ENCODE measurements at places on chromosomes 5 and 9.
A peak's percentile ranks its signal among the peaks of the same experiment; 100 is the strongest.

- DNase-seq: no peak
Observed at GRCh38 chr5:104708027-104708426, 1145.4 kb upstream of the NUDT12 start.

DNA sequence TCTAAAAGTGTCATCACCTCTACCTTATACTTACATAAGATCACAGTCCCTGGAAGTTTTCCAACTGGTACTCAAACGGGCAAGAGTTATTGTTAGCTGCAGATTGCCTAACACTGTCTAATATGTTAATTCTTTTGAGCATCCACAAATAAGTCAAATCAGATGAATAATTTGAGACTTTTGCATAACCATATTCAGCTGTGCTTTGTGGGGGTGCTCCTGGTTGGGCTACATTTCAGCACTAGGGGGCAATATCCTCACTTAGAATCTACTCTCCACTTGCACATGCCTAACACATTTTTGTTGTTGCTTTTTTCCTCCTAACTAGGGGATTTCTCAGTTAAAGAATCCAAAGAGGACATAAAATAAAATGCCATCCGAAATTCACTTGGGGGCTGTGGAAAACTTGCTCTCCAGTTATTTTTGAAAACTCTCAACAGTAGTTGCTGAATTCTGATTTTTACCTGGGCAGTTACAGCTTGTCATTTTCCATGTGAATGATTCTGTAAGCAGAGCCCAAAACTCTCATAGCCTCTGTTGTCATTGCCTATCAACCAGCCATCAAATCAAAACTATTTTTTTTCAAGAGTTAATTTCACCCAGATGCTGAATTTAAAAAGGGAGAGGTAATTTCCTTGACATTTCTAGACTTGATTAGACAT is 71.5 kb downstream of the TRIM36 start:
- peak; percentile 21 for DNase-seq

DNA sequence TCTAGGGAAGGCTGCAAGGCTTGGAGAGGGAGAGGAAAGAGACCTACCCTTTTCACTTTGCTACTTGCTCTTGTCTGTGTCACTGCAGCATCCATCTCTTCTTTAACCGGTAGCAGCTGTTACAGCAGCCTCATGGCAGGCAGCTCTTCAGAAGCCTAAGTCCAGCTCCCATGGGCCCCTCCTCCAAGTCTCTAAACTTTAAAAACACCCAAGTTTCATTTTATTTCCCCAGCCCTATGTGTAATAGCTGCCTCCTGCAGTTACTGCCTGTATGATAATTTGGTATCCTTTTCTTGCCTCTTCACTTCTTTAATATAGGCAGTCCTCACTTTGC is 313.1 kb upstream of the PIK3R1 start:
- no peak for DNase-seq

GRCh38 chr5:166962461-166962860 is 1329.0 kb upstream of the WWC1 start:
- no peak for DNase-seq

DNA sequence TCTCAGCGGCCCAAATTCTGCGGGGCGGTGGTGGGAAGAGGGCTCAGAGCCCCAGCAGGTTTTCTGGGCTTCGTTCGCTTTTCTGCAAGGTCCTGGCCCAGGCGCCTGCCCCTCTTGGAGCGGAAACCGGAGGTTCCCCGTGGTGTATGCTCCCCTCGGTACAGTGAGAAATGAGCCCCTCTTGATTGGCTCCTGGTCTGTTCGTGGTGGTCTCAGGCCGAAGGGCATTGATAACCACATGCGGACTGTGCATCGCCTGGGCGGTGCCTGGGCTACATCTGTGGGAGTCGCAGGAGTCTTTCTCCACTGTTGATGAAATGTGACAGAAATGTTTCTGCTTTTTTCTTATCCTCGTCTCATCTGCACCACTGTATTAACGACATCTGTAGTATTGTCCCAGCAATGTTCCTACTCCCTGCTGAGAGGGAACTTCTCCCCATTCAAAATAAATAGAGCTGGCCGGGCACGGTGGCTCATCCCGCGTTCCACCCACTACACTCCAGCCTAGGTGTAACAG is 682 bp downstream of the MAN1B1 start:
- no peak for DNase-seq

GRCh38 chr5:14483504-14484157 is 98.0 kb upstream of the OTULINL start:
- no peak for DNase-seq

- DNase-seq: no peak
Observed at GRCh38 chr5:122420537-122421236, 108.7 kb downstream of the SNCAIP start.

DNA sequence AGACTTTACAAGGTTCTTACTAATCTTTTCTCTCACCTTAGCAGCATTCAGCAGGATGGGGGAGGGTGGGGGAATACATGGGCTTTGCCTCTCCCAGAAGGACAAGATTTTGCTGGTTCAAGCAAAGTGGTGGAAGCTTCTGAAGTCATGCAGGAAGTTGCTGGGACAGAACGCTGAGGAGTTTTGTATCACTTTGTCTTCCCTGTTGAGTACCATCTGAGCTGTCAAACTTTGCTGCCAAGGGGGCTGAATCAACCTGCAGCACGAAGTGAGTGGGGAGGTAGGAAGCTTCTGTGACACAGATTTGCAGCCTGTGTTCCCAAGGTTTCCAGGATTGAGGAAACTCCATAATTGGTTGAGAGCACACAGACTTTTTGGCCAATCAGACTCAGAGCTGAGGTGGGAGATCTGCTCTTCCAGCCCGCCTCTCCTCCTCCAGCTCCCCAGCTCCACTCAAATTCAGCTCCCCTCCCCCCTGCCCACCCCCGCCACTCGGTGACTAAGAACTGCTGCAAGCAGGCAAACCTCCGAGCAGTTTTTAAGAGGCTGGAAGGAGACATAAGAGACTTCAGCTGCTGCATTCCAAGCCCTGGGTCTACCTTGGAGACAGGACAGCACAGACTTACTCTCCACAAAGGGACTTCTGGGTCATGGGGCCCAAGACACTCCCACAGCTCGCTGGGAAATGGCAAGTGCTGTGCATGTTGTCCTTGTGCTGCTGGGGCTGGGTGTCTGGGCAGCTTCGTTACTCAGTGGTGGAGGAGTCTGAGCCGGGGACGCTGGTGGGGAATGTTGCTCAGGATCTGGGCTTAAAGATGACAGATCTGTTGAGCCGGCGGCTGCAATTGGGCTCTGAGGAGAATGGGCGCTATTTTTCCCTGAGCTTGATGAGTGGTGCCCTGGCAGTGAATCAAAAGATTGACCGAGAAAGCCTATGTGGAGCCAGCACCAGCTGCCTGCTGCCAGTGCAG is at the start of gene PCDHGC5:
TSS of gene PCDHGC5 (plus strand) at position 491 of the 971 bp plus-strand sequence. CDS start at position 651, 160 bp downstream.
- no peak for DNase-seq

DNA sequence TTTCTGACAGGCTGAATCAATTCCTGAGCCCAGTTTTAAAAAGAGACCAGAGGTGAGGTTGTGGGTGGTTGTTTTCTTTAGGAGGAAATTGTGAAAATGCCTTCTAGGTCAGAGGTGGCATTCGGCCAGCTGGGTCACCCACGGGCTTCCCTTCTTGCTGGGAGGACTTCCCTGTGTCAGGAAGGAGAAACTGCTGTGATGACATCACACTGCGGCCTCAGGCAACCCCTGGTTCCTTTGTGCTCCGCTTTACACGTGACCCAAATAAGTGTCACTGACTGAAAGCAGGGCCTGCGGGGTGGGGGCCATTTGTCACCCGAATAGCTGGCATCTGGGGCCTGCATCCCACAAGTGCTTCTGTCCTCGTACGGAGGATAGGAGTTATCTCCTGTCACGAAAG is 39.7 kb downstream of the FABP6 start:
- DNase-seq: no peak

GRCh38 chr5:417301-418161 is 25.4 kb upstream of the EXOC3 start:
- DNase-seq: no peak

DNA sequence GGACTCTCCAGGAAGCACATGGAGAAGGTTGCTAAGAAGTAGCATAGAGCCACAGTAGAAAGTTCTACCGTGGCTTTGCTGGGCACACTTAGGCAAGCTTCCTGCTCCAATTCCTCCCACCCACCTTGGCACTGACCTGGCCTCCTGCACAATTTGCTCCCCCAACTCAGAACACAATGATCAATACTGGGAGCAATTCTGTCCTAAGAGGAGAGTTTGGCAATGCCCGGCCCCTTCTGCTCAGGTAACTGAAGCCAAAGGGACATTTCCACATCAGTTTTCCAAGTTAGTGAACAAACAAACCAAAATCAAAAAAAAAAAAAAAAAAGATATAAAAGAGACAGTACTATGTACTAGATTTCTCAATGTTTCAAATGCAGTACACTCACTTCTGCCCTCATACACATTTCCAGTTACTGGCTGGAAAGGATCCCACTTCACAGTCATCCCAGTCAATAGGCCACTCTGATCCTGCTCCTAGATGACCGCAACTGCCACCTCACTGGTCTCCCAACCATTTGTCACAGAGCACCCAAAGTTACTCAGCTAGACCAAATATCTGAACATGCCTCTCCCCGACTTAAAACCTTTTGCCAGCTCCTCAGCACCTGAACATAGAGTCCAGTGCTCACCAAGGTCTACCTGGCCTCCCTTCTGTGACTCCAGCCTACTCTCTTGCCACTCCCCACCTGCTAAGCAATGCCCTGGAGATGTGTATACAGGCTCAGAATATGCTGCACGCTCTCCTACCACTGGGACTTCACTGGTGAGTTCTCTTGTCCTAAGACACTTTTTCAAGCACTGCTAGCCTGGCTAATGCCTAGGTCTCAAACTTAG is 21.3 kb downstream of the ABCA1 start:
- DNase-seq: no peak

DNA sequence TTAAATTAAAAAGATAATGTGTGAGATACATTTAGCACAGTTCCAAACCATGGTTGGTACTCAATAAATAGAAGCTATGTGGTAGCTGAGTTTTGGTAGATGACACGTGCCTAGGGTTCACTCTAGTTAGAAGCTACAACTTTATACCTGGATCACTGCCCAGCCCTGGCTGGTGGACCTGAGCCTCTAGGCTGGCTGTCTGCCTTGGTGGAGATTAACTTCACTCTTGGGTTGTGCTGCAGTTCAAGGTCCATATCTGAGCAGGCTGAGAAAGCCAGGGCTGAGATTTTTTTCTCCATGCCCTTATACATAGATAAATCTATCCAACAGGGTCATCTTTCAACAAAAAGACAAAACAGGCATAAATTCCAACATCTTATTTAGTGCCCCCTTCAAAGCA is 44.6 kb upstream of the SPDL1 start:
- DNase-seq: no peak

DNA sequence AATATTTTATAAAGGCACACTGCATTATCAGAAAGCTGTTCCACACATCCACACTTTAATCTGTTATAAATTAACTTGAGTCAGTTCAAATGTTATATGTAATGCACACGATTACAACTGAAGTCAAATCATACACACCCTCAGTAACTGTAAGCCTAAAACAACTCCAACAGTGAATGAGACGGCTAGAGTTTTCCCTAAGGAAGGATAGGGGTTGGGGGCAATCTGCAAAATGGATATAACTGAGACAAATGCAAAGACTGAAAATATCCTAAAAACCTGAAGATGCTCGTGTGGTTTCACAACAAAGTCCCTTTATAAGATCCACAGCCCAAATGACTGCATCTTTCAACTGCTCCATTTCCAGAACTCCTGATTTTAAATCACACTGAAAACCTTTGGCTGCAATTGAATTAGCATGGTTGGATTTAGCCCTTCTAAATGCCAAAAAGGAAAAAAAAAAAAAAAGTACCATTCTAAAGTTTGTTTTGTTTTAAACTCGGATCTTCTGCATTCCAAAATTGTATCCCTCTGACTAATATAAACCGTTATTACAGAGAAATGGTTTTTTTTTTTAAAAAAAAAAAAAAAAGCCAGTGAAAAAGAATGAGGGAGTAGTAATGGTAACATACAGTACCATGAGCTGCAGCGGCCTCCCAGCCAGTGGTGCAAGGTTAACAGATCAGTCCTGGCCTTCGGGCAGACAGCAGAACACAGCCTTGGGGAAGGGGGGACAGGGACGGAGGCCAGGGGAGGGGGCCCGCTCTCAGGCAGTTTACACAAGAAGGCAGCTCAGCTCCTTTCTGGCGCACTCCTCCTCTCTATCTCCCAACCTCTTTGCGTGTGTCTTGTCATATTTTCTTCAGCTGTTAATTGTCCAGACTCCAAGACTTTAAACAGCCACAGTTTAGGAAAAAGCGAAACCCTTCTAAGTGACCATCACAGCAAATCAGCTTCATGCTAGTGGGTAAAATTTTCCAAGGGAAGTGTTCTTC is 166.1 kb downstream of the BNC2 start:
- DNase-seq: no peak

- DNase-seq: peak; percentile 1
Observed at GRCh38 chr5:105475401-105475800, 1912.8 kb upstream of the NUDT12 start.

Measured in NCI-H2171 treated with DMSO at 0.1 percent for 48 hours (cell line).